ENCODE measurements at places on chromosomes 4 and X.

- DNase-seq: no peak
Measured at GRCh38 chr4:7244751-7245320, 52.5 kb downstream of the SORCS2 start.

- no peak for DNase-seq
Measured at GRCh38 chr4:185352202-185352601, 43.5 kb downstream of the LRP2BP start.

DNA sequence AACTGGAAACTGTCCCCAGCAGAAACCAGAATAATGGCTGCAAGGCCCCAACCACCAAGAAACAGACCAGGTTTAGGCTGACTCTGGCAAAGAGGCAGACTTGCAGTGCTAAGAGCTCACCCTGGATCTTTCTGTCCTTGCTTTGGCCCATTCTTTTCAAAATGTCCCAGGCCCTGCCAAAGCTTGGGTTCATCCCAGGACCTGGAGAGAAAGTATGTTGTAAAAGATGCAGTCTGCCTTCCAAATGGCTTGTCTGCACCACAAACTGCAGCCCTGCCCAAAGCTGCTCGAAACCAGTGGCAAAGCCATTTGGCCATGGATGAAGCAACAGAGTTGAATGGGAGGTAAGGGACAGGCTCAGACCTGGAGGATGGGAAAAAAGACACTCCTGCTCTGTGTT lies 38.0 kb upstream of the LNX1 start:
- no peak for DNase-seq

- no peak for DNase-seq
Measured at GRCh38 chrX:3589474-3589873, 124.0 kb downstream of the PRKX start.

Measured in PC-3 (cell line).